ENCODE measurements at places on chromosomes 6 and 20.

- DNase-seq, result no peak
Measured at GRCh38 chr20:9608639-9609340, 94.4 kb downstream of the LAMP5 start.

- DNase-seq, result no peak
Measured at GRCh38 chr6:21873562-21873961, 280.0 kb downstream of the SOX4 start.

GRCh38 chr6:122717350-122717749 is 62.2 kb upstream of the FABP7 start:
- no peak for DNase-seq

- DNase-seq, result no peak
Measured at GRCh38 chr6:154197196-154197860, 158.3 kb downstream of the OPRM1 start.

DNA sequence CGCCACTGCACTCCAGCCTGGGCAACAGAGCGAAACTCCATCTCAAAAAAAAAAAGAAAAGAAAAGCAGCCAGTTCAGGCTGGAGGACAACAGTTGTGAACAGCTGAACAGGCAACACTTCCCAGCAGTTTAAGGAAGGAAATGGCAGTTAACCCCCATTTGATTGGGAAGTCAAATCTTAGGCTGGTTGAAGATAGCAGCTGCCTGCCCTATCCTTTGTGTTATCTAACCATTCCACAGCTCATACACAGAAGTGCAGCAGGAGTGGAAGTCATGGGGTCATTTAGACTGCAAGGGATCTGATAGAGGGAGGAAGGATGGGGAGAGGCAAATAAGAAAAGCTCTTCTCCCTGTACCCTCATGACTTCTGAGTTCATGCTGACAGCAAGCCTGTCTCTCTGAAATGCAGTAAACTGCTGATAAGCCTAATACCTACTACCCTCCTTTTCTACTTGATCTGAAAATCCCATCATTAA is 35.3 kb downstream of the KCTD20 start:
- no peak for DNase-seq

- no peak for DNase-seq
Measured at GRCh38 chr20:43570496-43570895, 11.7 kb downstream of the SGK2 start.

DNA sequence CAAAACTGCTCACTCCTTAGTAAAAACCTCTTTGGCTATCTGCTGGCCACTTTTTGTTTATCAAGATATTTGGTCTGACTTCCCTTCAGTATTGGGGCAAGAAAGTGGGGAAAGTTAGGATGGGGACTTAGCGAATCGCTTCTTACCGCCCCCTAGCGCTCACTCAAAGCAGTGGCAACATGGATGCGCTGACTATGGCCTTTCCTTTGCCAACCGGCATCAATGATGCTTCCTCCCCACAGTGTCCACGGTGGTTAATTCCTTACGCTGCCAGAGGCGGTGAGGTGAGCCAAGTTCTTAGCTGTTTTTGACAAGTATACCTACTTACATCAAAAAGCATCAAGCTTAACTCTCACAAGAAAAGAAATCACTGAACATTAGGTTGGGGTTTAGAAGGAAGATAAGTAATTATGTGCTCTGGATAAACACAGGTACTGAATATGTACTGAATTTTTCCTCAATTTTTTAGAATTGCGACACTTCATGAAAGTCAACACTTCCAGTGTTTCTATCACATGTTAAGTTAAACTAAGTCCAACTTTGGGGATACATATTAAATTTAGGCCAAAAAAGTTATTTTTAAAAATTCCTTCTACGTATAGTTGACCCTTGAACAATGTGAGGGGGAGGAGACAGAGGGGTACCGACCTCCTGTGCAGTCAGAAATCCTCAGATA is 86.7 kb downstream of the GMDS start:
- DNase-seq, result no peak

GRCh38 chr6:53026526-53026925 is 31.4 kb upstream of the GSTA4 start:
- no peak for DNase-seq

DNA sequence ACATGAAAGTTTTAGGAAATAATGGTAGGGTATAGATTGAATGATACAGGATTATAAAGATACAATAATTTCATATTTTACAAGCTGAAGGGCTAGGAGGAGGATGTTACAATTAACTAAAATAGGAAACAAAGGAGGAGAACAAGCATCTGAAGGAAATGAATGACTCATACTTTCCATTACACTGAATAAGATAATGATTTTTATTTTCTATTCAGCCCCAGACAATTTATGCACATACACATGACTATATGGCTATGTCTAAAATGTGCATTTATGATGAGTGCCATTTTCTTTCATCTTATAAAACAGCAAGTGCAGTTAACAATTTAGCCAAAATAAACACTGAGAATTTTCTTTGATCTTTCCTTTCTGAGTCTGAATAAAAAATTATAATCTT is 994.6 kb upstream of the ADGRB3 start:
- no peak for DNase-seq

- no peak for DNase-seq
Measured at GRCh38 chr6:93398723-93399122, 20.6 kb downstream of the EPHA7 start.
